Central memory CD8-positive, alpha-beta T cell (primary cell): ENCODE measurements at places on chromosomes 13 and 19.

DNA sequence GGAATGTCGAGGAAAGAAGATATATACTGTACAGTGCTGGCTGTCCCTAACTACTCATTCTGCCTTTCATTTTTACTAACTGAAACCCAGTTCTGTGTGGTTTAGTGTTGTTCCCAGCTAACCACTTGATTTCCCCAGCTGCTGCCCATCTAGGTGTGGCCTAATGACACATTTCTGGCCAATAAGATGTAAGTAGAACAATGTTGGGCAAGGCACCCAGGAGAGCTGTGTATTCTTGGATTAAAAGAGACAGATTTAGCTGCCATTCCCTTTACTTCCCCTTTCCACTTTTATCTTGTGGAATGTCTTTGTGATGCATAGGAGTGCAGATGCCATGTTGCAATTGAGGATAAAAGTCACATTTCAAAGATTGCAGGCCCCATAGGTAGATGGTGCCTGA is 28.3 kb upstream of the PCDH9 start:
- no peak for DNase-seq

GRCh38 chr19:7699417-7700401 is 2.2 kb downstream of the FCER2 start:
- DNase-seq: no peak

DNA sequence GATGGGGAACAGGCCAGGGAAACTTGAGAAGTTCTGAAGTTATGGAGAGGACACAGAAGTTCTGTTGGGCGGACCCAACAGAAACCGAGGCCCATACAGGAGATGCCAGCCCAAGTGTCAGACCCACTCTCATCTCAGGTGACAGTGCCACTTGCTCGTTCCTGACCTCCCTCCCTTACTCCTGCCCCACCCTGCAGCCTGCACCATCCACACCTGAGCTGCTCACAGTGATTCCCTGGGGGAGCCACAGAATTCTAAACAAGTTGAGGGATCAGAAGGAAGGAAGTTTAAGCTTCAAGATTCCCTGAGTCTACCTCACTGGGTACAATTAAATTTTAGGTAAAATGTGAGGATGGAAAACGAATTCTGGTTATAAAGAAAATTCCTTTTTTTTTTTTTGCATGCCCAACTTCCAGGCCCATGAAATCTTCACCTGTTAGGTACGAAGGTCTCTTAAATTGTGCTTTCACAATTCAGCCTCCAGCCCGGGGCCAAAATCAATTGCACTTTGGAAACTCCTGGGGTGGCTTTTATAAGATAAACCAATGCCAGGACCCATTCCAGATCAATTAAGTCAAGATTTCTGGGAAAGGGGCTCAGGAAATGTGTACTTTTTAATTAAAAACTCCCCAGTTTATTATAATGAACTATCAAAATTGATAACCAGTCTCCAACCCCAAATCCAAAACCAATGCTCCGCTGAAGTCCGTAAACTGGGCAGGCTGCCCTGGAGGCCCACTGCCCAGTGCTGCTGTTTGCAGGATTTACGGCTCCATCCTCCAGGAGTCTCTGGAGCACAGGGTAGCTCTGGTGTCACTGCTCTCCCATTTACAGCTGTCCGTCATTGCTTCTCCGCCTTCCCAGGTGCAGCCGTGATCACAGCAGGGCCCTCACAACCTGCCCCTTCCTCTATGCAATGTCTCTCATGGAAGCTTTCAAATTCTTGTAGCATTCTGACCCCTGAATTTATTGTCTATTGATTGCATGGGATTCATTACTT is 643.5 kb downstream of the UQCRFS1 start:
- DNase-seq: no peak

DNA sequence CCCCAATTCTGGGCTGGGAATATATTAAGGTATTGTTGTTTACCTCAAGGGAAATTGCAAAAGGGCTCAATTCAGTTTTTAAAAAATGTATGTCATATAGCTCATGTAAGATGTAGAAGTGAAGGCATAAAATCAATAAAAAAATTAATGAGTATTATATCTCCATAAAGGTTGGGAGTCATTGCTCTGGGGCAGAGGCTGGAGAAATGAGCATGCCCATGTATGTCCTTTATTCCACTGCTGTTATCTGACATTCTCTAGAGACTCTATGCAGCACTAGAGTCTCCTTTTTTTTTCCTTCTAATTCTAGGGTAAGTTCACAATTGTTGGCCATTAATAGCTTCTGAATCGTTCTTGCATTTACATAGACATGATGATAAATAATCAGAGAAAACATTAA is 394.8 kb downstream of the KLF12 start:
- DNase-seq: no peak

DNA sequence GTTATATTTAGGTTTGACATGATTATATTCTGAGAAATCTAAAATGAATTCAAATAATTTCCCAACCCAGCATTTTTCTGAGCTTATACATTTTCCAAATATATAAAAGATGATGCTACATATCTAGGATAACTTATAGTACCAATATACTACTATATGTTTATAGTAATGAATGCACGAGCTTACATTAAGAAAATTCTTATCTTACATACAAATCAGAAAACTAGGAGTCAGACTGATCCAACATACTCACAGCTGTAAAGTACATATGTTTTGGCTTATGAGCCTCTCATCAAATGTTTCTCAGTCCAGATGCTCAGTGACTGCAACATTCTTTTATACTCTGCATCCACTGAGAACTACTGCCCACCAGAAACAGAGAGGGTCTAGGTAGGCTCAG is 491.3 kb upstream of the KLF12 start:
- no peak for DNase-seq

DNA sequence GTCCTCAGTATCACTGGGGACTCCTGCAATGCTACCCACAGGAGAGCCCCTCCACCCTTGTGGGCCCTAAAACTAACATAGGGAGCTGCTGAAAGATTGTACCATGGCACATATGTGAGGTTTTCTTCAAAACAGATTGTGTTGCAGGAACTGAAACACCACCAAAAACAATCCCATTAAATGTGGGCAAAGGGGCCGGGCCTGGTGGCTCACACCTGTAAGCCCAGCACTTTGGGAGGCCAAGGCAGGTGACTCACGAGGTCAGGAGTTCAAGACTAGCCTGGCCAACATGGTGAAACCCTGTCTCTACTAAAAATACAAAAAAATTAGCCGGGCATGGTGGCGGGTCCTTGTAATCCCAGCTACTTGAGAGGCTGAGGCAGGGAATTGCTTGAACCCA is 34.7 kb downstream of the SCGB2B2 start:
- no peak for DNase-seq

GRCh38 chr13:52961256-52961910 is 67.2 kb upstream of the OLFM4 start:
- DNase-seq: no peak

GRCh38 chr19:50001775-50002174 is 23.4 kb downstream of the VRK3 start:
- no peak for DNase-seq

GRCh38 chr19:1274081-1274851 is 1.1 kb upstream of the FAM174C start:
- DNase-seq: no peak

- DNase-seq: no peak
Measured at GRCh38 chr13:36337938-36338641, 8.1 kb downstream of the SPART start.

GRCh38 chr13:92677571-92677970 is 549.0 kb upstream of the GPC6 start:
- no peak for DNase-seq

GRCh38 chr13:42814868-42815267 is 33.5 kb downstream of the FAM216B start:
- no peak for DNase-seq

- DNase-seq: no peak
Measured at GRCh38 chr19:30089086-30089665, 147.1 kb downstream of the URI1 start.

- no peak for DNase-seq
Measured at GRCh38 chr13:46183018-46183946, 1.3 kb upstream of the LCP1 start.

DNA sequence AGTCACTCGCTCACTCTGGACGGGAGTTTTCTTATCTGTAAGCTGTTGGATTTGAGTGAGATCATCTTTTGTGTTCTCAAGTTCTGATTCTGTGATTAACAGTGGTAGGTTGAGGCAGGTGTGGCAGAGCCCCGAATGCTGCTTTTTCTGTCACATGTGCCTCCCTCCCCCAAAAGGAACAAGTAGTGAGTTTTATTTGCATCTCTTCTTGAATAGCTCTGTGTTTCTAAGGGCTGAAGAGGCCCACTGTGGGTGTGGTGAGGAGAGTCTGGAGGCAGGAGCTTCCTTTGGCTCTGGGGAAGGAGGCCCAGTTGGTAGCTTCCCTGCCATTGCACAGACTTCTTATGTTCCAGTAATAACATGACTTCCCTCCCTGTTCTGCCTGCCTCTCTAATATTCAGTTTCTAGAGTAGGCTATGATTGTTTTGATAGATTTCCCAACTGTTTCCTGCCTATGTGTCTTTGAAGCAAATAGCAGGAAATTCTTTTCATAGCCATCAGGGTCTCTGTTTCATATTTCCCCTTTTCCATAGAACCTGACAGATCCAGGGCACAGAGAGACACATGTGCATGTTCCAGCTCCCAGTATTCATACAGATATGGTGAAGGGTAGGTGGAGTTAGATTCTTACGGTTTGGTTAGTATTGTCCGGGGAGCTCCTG is 23.9 kb upstream of the CXCL17 start:
- no peak for DNase-seq
